ENCODE measurements at places on chromosomes 4 and X.

DNA sequence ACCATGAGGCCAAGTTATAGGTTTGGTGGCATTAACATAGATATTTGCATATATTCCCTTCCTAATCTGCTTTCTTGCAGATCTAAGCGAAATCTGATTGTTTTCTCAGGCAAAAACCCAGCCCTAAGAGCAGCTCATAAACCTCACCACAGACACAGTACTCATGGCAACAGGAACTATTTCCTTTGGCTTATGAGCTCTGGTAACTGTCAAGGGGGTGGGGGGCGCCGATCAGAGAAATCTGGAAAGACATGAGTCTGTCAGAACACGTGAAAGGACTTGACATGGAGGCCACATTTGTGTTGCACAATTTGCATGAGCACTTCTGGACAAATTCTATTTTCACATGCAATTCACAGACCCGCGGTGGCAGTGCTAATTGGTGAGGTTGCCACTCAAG is 83.7 kb downstream of the MGST2 start:
- no peak for DNase-seq

DNA sequence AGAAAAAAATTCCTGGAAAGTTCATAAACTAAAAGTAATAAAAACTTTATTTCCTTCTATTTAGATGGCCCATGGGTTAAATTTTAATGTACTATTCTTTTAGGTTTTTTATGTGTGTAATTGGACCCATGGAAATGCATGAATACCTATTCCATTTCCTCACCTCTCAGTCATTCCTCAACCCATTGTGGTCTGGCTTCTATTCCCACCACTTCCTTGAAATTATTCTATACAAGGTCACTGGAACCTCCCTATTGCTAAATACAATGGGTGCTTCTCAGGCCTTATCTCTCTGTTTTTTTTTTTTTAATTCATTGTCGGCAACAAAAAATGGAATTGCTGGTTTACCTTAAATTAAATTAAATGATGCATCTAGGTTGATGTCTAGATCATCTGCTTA is 17.2 kb downstream of the SLC39A8 start:
- DNase-seq, result no peak

DNA sequence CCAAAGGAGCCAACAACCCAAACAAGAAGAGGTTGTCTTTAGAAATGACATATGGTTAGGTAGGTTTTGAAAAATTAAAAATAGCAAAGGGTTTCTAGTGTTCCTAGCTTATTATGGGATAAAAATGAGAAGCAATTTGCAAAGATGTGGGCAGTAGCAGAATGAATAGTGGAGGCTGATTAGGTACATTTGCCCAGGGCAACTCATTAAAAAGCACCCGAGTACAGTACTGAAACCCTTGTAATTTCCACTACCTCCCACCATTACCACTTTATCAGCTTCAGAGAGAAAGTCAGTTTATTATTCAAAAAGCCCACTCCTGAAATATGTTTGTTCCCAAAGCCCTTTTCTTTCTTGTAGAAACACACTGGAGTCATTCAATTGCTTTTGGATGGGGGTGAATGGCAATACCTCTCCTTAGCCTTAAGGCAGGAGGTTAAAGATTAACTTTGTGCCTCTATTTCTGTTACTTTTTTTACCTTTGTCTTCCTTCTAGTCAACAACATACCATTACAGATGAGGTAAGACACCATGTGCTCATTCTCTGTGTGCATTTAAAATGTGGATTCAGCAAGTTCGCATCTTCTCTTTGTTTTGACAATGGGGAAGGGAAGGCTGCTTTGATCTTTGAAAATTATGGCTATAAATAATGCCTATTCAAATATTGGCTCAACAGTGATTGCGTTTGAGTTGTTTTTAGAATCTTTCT is 353.8 kb upstream of the CASK start:
- no peak for DNase-seq

GRCh38 chr4:139763672-139764071 is 98.1 kb downstream of the MGST2 start:
- DNase-seq, result no peak

- no peak for DNase-seq
These were observed 1.4 kb upstream of the CORIN start for GRCh38 chr4:47839259-47839658.

DNA sequence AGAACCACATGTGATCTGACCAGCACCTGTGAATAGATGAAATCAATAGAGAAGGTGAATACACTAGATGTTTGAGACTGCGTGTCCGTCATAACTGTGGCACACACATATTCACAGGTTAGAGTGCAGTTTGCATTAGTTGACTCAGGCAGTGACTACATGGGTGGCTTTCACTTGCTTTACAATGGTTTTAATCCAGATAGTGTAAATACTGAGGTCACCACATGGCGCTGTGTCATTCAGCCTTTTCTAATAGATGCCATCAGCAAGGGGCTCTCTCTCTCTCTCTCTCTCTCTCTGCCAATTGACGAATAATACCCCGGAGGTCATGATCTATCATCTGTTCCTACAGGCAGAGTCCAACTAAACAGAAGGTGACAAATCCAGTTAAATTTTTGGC is 30.7 kb upstream of the FGF13 start:
- no peak for DNase-seq

- no peak for DNase-seq
These were observed 21.0 kb upstream of the ANXA5 start for GRCh38 chr4:121717680-121718237.

GRCh38 chrX:12789976-12790375 is 1.2 kb upstream of the PRPS2 start:
- no peak for DNase-seq

DNA sequence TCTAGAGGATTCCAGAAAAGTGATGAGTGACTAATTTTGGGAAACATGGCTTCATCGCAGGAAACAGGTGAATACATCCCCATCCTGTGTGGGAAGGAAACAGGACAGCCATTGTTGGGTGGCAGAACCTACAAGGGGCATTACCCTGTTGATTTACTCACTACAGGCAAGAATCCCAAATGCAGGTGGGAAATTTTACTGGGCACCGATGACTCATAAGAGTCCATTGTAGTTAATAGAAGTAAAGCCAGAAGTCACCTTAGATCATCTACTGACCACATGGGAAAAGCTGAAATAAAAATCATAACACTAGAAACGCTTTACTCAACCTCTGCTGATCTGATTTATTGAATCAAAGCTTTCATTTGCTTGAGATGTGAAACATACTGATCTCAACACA is 136.4 kb downstream of the TRIML1 start:
- no peak for DNase-seq

- DNase-seq, result no peak
These were observed 300.2 kb downstream of the USP46 start for GRCh38 chr4:52358883-52359321.

DNA sequence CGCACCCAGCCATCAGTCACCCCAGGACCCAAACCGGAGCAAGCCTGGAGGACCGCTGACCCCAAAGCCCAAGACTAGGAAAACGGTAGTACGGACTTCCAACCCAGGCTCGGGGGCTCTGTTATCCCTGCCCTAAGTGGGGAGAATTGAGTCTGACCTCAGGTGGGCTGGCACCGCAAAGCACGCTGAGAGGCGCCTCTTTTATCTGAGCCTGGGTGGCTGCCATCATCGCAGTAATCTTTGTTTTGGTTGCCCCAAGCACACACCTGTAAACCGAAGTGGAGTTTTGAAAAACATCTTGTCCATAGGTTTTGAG is 894 bp upstream of the SH3RF1 start:
- no peak for DNase-seq

GRCh38 chr4:171979461-171979860 is 166.3 kb downstream of the GALNTL6 start:
- DNase-seq, result no peak

DNA sequence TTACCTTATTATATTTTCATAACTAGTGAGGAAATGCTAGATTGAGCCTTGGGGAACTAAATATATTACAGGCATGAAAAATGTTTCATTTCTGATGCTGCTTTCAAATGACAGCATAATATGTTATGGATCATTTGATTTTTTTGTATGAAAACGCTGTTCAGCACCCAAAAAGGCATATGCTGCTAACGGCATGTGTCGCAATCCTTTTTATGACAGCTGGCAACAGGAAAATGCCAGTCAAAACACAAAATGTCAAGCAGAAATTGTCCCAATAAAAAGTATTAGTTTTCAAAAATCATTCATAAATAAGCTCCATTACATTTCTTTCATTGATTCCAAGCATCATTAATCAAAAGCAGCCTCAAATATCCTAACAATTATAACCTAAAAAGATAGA is 1244.5 kb downstream of the PCDH7 start:
- DNase-seq, result no peak

- no peak for DNase-seq
These were observed 37.3 kb downstream of the DCUN1D4 start for GRCh38 chr4:51880016-51880915.

GRCh38 chrX:131365766-131366165 is 76.7 kb upstream of the IGSF1 start:
- no peak for DNase-seq

DNA sequence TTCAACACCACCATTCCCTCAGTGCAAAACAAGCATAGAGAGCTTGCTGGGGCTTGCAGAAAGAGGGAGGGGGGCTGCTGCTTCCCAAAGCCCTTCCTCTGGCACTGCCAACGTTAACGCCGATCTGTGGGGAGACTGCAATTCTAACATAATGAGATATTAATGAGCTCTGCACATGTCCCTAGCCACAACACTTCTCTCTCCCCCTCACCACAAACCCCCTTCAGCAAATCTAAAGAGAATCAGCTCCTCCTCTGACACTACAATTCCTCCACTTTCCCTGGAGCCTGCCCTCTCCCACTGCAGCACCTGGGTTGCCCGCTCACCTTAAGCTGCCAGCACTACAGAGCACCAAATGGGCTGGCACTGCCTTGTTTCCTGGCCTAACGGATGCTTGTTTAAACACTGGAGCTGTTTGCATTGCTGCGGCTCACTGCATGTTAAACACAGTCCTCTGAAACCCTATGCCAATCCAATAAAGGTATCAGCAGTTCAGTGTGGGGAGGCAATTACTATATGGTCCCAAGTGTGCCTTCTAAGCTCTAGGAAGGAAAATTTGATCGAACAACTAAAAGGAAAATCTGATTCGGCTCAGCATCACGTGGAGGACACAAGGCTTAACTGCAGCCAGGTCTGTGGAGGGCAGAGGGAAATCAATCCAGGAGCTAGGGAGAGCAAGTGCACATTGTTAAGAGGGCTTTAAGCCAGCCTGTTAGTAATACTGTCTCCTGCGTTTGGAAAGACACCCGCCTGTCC is 232.4 kb downstream of the MAML3 start:
- peak; percentile 93 for DNase-seq

GRCh38 chr4:145545031-145545430 is 63.4 kb downstream of the SMAD1 start:
- no peak for DNase-seq

- DNase-seq, result no peak
These were observed 40.3 kb upstream of the GLRA3 start for GRCh38 chr4:174869339-174869738.

- no peak for DNase-seq
These were observed 94.1 kb downstream of the HMX1 start for GRCh38 chr4:8777320-8778196.

DNA sequence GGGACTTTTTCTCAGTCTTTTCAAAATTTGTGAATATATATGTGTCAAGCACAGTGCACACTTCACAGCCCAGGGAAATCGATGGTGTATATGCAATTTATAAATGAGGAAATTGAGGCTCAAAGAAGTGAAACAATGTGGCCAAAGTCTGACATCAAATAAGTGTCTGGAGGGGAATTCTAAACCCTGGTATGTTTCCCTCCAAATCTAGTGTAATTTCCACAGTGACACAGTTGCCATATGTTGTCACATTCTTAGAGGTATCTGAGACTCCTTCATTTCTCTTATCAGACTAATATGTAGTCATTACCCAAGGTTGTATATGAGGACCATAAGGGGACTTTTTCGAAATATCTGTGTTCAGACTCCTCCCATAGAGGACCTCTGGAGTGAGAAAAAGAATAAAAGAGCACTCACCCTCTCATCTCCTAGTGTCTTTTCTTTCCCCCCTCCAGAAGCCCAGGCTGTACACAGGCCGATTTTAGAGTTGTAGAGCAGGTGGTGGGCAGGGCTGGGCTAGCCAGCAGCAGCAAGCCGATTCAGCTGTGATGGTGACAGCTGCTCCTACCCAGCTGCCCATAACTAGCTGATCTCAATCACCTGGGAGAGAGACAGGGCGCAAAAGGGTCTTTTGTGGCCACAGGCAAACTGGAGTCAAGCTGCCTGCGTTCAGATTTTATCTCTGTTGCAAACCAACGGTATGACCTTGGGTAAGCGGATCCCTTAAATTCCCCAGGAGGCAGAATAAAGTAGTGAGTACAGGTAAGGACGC is 55.1 kb downstream of the CLCN5 start:
- no peak for DNase-seq

GRCh38 chrX:76555816-76556215 is 128.3 kb downstream of the MAGEE1 start:
- DNase-seq, result peak; percentile 3

GRCh38 chrX:86047936-86048280 is 550 bp upstream of the CHM start:
- no peak for DNase-seq

DNA sequence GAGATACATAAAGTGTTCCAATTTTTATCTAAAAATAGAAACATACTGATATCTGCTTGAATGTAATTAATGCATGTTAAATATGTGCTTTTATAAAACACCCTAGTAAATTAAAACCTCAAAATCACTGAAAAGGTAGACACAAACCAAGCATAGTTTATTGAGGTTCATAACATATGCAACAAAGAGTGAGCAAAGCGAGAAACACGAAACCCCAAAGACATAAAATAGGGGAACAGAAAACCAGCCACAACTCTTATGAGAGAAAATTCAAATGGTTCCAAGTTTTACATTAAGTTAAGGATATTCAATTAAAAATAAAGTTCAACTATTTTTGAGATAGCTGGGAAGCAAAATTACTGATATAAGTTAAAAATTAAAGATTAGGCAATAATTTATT is 336.4 kb upstream of the AGA start:
- no peak for DNase-seq

GRCh38 chr4:38889143-38889542 is 21.5 kb downstream of the FAM114A1 start:
- DNase-seq, result no peak

DNA sequence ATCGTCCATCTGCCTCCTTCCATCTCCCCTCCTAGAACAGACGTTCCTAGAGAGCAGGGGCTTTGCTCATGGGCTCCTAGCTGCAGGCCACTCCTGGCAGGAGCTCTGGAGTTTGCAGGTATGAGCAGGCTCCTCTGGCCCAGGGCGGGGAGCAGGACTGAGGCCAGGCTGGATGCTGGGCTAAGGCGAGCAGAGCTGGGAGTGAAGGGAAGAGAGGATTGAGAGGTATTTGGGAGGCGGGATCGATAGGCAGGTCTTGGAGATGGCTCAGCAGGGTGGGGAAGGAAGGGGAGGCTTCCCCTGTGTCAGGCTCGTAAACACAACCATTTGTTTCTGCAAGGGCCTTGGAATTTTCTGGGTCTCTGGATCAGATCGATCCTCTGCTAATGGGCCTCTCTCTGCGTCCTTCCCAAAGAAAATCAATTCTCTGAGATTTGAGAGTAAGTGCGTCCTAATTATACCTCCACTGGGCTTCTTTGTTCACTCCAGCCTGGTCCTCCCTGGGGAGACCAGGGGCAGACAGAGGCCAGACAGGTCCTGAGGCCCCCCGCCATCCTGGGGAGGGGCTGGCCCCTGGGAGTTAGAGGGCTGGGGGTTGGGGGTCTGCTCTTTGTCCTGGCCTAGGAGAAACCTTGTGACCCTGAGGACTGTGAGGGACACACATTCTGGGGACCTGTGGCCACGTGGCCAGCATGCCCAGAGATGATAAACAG is 94.8 kb upstream of the PSAPL1 start:
- no peak for DNase-seq
